ENCODE measurements at places on chromosomes 1 and 21.
A peak's percentile ranks its signal among the peaks of the same experiment; 100 is the strongest.

GRCh38 chr21:15966231-15966630 is 236.4 kb downstream of the USP25 start:
- DNase-seq = no peak

DNA sequence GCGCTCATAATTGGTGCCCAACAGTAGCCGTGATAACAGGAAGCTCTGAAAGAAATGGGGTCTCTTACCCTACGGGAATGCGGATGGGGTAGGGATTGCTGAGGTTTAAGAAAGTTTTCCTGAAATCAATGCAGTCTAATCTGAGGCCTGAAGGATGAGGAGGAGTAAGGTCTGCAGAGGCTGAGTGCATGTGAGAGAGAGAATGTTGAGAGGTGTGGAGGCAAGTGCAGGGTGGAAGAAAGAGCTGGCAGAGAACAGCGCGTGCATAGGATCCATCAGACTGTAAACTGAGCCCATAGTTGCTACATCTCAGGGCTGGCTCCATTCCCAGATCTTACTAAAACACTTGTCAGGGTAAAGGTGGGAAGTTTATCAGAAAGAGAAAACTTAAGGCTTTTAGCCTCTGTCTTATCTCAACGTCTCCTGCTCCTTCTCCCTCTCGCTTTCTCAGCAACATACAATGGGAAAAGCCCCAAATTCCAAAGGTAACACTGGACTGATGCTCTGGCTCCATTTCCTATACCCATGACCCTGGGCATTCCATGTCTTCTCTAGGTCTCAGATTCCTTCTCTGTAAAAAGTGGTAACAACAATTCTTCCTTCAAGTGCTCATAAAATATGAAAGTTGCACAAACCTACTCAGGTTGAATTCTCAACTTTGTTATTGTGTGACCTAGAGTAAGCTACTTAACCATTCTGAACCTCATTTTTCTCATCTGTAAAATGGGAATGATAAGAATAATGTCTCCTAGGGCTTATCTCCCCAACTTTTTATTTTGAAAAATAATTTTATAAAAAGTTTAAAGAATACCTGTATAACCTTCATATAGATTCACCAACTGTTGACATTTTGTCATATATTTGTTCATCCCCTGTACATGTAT is 75.2 kb downstream of the SH3GLB1 start:
- no peak for DNase-seq

DNA sequence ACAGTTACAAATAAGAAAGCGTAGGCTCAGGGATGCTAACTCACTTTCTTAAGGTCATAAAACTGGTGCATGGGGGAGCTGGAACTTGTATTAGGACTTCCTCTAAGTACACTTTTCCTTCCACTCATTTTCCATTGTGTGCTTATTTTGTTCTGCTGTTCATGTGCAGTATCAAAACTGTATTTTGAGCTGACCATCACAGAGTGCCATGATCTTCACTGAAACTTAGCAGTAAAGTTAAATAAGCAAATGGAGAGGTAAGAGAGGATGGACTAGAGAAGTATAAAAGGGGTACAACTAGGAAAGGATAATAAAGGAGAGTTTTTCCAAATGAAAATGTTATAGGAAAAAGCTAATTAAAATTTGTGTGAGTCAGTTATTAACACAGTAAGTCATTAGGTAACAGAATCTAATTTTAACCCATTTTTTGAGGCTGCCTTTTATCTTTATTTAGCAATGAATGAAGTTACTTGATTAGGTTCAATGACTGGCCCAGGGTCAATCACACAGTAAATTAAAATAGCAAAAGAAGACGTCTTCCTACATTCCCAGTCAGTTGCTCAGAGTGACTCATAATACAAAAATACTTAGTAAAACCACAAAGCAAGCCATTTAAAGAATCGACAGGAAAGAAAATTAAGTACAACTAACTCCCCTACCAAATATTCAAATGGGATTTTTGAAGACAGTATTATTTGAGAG is 165.8 kb upstream of the C1orf105 start:
- no peak for DNase-seq

GRCh38 chr1:220426989-220427388 is 100.9 kb upstream of the MARK1 start:
- no peak for DNase-seq

DNA sequence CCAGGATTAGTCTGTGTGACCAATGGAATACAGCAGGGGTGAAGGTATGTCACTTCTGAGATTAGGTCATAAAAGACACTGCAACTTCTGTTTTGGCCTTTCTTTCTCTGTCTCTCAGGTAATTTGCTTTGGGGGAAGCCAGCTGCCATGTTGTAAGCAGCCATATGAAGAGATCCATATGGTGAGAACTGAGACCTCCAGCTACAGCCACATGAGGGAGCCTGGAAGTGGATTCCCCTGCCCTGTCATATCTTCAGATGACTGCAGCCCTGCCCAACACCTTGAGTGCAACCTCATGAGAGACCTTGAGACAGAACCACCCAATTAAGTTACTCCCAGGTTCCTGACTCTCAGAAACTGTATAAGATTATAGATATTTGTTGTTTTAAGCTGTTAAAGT is 70.1 kb upstream of the ESRRG start:
- no peak for DNase-seq

DNA sequence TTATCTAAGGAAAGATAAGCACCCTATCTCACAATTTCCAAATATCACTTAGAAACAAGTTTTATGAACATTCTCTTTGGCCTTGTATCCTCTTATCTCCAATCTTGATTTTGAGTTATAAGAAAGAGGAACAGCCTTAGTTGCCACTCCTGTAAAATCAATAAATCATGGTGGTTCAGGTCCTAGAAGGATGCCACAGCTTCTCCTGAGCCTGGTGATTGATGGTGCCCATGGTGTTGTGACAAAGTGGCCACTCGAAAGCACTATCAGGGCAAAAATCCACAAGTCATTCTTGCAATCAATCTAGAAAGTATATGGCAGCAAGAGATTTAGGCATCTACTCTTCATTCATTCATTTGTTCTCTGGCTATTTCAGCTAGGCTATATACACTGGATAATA is 27.8 kb downstream of the GBP6 start:
- DNase-seq = no peak

DNA sequence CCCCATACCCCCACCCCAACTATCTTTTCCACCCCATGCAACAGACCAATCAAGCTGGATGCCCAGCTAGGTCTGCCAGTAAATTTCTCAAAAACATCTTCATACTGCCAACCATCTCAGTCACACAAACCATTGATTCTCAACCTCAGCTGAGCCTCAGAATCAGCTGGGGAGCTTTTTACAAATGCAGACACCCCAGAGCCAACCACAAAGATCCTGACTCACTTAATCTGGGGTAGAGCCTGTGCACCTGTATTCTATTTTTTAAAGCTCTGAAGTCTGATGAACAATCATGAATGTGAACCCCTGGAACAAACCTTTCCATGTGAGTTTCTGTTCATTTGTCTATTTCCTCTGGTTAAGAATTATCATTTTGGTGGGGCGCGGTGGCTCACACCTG is 66.0 kb downstream of the ZNF281 start:
- no peak for DNase-seq

DNA sequence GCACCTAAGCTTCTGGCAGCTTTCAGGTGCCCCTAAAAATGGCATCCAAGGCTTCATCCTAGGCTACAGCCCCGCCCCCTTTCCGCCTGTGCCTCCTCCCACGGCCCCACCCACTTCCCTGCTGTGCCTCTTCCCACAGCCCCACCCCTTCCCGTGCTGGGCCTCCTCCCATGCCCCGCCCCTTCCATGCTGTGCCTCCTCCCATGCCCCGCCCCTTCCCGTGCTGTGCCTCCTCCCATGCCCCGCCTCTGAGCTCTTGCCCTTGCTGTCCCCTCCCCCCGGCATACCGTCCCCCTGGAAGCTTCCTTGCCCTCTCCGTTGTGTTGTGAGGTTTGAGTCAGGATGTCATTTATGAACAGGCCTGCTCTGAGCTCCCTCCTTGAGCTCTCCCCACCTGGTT is 228.5 kb upstream of the AJAP1 start:
- DNase-seq = no peak

DNA sequence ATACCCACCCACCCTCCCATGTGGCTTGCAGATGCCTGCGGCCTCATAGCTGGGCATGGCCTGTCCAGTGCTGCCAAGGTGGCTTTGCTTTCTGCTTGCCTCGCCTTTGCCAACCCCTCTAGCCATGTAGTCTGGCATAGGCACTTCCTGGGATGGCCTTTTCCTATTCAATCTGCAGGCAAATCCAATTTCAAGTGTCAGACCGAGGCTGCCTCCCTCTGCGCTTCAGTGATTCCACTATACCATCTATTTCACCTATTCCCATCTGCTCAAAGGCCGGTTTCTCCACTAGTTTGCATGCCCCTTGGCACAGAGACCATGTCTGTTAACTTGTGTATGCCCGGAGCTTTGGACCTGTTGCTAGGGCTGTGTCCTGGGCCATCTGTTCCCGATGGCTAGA is 3.8 kb upstream of the ZBTB21 start:
- DNase-seq = no peak

GRCh38 chr1:203172184-203173010 is 3.2 kb downstream of the MYBPH start:
- peak; percentile 40 for DNase-seq

- no peak for DNase-seq
Observed at GRCh38 chr21:41890355-41890754, 11.2 kb upstream of the PRDM15 start.

DNA sequence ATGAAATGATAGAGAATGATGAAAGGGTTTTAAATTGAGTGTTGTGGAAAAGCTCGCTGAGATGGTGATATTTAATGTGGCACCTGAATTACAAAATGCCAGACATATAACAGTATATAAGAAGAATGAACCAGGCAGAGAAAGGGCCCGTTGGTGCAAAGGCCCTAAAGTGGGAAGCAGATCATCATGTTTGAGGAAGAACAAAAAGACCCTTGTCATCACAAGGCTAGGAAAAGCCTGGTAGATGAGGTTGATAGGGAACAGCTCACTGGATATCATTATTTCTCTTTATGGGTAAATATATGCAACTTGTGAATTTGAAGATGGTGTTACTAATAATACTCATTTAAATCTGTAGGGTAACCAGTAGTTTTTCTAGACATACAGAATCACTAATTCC is 11.0 kb downstream of the RAP1A start:
- no peak for DNase-seq

GRCh38 chr1:21562896-21563295 is 53.7 kb downstream of the ALPL start:
- DNase-seq = no peak

DNA sequence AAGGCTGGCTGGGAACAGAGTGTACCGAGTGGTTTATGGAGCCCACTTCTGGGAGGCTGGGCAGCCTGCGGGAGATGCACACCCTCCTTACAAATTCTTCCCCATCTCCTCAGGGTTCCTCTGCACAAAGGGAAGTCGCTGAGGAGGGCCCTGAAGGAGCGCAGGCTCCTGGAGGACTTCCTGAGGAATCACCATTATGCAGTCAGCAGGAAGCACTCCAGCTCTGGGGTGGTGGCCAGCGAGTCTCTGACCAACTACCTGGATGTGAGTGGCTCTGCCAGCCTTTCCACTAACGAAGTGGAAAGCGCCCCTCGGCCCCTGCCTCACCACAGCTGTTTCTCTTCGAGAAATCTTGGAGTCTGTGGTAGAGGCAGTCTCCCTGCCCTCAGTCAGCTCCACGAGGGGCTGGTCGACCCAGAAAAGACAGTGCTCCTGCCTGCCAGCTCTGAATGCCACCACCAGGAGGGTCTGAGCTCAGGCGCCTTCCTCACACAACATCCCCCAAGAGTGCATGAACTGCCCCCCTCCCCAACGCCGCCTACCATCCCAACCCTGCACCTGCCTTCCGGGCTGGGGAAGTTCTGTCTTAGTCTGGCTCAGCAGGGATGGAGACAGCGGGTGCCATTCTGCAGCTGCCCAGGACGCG is 31.8 kb downstream of the PROK1 start:
- no peak for DNase-seq

GRCh38 chr1:219120624-219121544 is 52.8 kb upstream of the LYPLAL1 start:
- no peak for DNase-seq

- DNase-seq = peak; percentile 42
Observed at GRCh38 chr21:25638660-25639550, at the start of gene JAM2. Gene JAM2 (plus strand): TSS chr21:25639258. CDS start chr21:25639822, 564 bp downstream.

DNA sequence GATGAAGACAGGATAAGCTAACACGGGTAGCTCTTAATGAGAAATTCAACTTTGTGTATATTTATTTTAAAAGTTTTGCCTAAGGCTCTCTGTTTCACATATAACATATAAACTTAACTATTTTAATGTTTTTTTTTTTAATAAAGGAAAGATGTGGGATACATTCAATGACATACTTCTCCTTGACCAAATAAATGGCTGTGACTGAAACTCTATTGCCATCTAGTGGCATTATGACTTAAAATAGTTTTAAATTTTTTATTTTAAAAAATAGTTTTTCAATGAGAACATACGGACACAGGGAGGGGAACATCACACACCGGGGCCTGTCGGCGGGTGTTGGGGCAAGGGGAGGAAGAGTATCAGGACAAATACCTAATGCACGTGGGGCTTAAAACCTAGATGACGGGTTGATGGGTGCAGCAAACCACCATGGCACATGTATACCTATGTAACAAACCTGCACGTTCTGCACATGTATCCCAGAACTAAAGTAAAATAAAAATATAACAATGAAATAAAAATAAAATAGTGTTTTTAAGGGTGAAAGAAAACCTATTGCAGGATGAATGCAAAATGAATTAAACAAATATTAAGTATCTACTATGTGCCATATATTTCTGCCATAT is 83.4 kb downstream of the LYST start:
- DNase-seq = no peak

- DNase-seq = no peak
Observed at GRCh38 chr1:20982316-20982715, 194.4 kb downstream of the EIF4G3 start.

- DNase-seq = no peak
Observed at GRCh38 chr1:151314137-151314875, 12.9 kb downstream of the PI4KB start.

GRCh38 chr1:67713057-67713846 is 28.3 kb downstream of the GADD45A start:
- no peak for DNase-seq

DNA sequence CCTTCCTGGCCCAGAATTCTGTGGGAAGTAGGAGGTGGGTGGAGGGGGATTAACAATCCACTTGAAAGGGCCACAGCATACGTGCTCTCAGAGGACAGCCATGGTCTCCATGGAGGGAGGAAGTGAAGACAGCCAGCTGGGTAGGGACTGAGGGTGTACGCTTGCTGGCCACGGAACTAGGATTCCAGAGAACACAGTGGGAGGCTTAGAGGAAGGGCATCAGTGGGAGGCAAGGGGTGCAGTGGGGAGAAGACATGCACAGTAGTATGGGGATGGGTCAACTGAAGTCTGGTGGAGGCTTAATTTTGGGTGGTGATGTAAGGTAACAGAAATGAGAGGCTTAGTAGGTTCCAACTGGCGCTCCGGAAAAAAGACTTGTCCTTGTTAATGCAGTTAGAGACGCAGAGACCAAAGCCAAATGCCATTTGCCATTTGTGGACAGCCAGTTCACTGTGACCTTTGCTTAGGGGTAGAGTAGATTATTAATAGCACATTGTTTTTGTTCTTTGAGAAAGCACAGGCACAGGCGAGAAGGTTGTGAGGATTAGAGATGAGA is 103.0 kb downstream of the ZSCAN20 start:
- DNase-seq = no peak

- no peak for DNase-seq
Observed at GRCh38 chr1:1781526-1781903, 3.2 kb upstream of the NADK start.

Measured in stimulated activated naive CD8-positive, alpha-beta T cell treated with anti-CD3 and anti-CD28 coated beads, Interleukin-15, amount 100 ng/mL, for 72 hours (primary cell).